ENCODE measurements at places on chromosomes 5 and 9.
A peak's percentile ranks its signal among the peaks of the same experiment; 100 is the strongest.

- DNase-seq: no peak
Measured at GRCh38 chr5:68557162-68557936, 341.8 kb downstream of the PIK3R1 start.

DNA sequence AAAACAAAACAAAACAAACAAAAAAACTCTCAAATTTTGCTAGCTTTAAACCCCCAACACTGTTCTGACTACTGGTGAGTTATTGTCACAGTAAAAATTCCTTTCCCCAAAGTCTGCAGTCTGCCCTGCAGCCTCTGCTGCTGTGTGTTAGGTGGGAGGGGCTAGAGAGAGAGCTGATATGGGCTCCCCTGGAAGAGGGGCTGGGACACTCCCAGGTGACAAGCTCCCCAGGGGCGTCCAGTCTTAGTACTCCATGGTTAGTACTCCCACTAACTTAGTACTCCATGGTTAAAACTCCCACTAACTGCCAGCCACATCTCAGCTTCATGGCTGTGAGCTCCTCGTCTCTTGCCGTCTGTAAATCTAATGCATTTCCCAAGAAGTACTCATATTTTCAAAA lies 191.9 kb downstream of the FANCC start:
- no peak for DNase-seq

GRCh38 chr9:93248386-93249040 lies 64.6 kb downstream of the WNK2 start:
- DNase-seq: no peak

DNA sequence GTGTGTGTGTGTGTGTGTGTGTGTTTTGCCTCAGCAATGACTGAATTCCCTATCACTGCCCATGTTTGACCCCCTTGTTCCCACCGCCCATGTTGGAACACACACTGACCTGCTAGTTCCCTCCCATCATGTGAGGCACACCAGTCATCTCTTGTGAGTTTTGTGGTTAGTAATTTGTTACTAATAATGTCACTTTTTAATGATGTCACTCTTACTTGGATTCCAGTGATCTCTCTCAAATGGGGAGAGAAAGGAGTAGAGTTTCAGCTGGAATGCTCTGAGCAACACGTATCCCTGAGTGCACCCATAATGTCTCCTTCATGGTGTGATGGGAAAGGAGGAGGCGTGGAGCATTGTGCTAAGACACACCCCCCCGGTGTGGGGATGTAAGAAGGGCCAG lies 172.6 kb downstream of the SH3GL2 start:
- no peak for DNase-seq

DNA sequence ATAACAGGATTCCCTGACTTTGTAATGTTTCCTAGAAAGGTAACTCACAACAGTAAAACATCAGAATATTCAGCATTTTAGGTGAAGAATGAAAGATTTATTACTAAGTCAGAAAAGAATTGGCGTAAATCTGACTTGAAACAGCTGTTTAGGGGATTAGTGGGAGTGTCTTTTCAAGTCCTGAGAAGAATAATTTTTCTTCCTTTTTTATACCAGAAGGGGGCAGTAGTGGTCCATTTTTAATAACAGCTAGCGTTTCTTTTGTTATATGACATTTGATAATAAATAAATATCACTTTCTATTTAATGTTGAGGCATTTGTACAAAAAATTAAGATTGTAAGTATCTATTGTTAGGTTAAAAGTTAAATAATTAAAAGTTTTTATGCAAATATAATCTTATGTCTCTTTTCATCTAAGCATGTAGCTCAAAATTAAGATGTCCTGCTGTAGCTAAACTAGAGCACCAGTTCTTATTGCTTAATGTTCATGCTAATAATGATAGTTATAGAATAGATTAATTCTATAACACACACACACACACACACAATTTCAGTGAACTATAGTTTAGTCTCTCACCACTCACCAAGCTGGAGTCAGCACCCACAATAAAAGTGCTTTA lies 258.7 kb upstream of the ARRDC3 start:
- DNase-seq: peak; percentile 6

DNA sequence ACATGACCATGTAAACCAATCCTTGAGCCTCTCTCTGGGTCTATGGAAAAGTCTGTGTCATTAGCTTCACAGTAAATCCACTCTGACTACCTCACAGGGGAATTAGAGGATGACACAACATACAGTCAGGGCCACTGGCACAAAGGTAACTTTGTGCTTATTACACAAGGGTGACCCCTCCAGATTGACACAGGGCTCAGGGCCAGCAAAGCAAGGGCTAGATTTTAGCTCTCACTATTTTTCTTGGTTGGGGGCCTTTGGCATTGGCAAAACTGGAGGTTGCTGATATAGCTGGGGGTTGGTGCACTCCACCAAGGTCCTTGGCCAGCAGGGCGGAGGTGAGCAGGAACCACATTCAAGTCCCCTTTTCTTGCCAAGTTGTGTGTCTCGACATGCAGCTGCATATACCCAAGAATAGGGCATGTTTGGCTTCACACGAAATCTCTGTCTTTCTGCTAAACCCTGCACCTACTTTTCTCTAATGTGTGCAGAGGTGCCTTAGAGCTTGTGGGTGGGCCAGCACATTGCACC lies 15.2 kb upstream of the OSMR start:
- no peak for DNase-seq

- DNase-seq: no peak
Measured at GRCh38 chr5:180977852-180978251, 10.8 kb upstream of the BTNL3 start.

DNA sequence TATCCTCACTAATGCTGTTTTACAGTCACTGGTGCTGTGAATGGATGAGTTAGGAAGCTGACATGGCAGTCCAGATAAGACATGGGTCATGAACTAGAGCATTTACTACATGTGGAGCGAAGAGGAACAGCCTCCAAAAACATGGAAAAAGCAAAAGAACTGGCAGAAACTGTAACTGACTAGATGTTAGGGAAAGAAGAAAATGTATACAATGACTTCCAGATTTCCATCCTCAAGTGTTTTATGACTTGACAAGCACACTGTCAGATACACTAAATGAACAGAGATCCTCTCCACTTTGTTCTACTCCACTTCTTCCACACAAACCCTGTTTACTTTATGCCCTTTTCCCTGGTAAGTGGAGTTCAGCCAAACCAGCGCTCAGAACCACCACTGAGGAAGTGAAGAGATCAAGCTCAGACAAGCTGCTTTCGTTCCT lies 11.5 kb downstream of the HMGCS1 start:
- no peak for DNase-seq

- no peak for DNase-seq
Measured at GRCh38 chr9:109974143-109974917, 194.3 kb downstream of the PALM2AKAP2 start.

DNA sequence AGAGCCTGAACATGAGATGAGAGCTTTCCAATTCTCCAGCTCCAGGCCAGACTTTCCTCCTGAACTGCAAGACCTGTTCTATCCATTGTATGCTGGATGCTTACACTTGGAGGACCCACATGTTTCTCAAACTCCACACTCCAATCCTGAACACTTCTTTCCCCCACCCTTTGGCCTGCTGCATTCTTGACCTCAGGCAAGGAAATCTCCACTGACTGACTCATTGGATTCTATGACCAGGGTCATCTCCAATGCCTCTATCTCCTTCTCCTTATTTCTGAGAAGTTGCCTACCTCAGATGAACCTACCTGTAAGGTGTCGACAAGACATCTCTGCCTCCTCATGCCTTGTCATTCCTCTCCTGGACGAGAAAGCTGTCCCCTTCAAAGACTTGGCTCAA lies 153.6 kb downstream of the CRB2 start:
- DNase-seq: no peak

- DNase-seq: no peak
Measured at GRCh38 chr5:135251093-135251492, 147.9 kb downstream of the MACROH2A1 start.

DNA sequence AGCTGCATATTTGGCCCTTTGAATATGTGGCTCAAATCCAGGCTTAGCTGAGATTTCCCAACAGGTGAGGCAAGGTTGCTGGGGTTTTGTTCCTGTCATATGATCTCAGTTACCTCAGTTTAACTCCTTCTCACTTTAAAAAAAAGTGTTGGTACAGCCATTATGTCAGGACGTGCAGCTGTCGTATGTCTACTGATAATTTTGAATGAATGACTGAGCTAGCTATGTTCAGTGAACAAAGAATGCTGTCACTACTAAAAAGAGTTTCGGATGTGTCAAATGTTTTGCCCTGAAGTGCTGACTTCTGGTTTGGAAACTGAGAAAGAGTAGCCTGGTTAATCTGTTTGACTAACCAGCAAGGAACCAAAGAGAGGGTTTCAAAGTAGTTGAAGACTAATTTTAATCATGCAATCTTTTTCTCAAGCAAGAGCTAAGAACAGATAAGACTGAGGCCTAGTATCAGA lies 106.3 kb upstream of the NR3C1 start:
- no peak for DNase-seq

DNA sequence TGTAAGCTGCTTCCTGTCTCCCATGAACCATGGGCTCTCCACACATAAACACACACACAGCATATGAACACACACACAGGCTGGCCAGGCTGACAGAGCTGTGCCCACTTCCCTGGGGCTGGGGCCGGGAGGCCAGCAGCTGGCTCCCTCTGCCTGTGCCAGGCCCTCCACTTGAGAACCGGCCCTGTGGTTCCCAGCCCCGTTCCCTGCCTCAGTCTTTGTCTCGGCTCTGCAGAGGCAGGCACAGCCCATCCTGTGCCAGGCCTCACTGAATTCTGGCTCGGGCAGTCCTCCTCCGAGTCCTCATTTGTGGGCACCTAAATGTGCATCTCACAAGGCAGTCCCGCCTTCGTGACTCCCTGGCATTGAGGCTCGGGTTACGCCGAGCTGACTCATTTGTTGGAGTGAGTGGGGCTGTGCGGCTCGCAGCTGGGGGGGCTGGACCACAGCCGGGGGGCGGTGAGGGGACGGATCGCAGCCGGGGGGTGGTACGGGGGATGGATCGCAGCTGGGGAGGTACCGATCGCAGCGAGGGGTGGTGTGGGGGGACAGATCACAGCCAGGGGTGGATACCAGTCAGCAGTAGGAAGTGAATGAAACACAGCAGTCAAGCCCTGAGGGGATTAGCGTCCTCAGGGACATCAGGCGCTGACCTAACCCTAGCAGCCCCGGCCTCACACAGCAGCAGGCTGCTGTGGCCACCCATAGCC lies 72.3 kb downstream of the PSMB7 start:
- DNase-seq: no peak

GRCh38 chr5:10470669-10471068 lies 29.0 kb downstream of the ROPN1L start:
- DNase-seq: no peak

DNA sequence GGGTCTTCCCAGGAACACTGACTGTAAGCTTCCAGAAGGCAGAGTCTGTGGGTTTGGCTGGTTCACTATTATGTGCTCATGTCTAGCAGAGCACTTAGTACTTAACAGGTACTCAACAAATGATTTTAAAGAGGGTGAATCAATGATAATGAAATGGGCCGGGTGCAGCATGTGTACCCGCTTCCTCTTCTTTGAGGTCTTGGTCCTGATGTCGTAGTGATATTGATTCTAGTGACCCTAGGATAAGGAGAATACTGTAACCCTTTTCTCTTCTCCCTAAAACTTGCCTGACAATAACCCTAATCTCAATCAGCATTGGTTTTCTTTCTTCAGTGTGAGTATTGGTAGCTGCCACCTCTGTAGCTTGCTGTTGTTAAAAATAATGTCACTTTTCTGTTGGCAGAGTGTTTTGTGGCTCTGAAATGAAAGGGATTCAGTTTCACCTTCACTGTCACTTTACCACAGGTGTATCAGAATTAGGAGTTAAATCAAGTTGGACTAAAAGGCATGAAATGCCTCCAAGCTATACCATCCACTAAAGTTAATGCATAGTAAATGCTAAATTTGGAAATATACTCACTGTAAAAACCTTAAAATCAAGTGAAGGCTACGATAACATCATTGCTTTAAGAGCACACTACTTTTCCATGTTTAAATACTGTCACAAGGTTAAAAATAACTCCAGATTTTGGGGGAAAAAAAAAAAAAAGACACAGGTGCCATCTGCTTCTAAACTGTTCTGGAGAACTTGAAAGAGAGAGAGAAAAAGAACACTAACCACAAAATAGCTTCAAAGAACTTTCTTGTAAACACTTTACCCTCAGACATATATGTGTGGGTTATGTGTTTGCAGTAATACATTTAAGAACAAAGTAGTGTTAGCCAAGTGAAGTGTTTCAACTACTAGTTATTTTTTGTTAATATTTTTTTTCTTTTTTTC lies 6.0 kb downstream of the CAMK4 start:
- no peak for DNase-seq

DNA sequence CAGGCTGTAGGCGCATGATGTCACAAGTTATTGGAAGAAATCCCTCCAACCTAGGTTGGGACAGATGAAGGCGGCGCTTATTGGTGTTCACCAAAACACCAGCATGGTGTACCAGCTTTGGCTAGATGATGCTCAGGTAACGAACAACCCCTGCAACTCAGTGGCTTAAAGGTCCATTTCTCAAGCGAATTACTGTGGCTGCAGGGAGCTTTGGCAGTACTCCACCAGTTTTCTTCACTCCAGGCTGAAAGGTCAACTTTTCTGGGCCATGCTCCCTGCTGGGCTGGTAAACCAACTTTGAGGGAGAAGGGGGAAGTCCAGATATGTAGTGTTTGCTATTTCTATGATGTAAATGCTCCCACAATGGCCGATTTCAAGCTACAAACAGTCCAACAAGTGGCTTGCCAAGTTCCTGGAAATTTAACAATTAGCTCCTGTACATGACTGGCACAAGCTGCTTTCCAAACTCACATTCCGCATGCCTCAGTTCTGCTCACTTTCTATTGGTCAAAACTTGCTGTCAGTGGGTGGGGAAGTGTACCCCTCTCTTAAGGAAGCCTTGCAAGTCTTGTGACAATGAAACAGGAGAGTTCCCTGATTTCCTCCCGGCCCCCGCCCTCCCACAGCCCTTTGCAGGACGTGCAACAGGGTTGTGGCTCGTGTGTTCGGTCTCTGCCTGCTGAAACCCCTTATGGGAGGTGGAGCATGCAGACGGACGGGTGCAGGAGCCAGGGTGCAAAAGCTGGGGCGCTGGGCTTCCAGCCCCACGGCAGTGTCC lies 588 bp upstream of the ZBED3 start:
- no peak for DNase-seq

GRCh38 chr9:97307091-97307490 lies 368 bp upstream of the CCDC180 start:
- no peak for DNase-seq

GRCh38 chr5:66861402-66861801 lies 265.2 kb downstream of the MAST4 start:
- no peak for DNase-seq

DNA sequence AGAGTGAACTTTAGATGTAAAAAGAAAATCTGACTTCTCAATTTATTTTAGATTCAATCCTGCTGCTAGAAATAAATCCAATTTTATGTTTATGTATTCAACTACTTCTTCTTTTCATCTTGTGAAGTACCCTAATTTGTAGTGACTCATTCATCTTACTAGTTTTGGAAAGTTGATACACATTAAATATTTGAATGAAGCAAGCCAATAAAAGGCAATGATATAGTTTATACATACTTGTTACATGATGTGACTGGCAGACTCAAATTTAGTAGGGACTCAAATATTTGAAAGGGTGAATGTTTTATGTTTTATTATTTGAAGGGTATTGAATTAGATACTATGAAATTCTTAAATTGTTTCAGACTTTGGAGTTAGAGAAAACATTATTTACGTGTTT lies 34.7 kb downstream of the CSNK1G3 start:
- DNase-seq: no peak

- DNase-seq: no peak
Measured at GRCh38 chr5:166111021-166111420, 2180.4 kb upstream of the WWC1 start.

- no peak for DNase-seq
Measured at GRCh38 chr5:42956551-42956950, 83.6 kb downstream of the ANXA2R start.

Measured in NCI-H1105 (cell line).